ENCODE measurements at places on chromosomes 16 and 17.

DNA sequence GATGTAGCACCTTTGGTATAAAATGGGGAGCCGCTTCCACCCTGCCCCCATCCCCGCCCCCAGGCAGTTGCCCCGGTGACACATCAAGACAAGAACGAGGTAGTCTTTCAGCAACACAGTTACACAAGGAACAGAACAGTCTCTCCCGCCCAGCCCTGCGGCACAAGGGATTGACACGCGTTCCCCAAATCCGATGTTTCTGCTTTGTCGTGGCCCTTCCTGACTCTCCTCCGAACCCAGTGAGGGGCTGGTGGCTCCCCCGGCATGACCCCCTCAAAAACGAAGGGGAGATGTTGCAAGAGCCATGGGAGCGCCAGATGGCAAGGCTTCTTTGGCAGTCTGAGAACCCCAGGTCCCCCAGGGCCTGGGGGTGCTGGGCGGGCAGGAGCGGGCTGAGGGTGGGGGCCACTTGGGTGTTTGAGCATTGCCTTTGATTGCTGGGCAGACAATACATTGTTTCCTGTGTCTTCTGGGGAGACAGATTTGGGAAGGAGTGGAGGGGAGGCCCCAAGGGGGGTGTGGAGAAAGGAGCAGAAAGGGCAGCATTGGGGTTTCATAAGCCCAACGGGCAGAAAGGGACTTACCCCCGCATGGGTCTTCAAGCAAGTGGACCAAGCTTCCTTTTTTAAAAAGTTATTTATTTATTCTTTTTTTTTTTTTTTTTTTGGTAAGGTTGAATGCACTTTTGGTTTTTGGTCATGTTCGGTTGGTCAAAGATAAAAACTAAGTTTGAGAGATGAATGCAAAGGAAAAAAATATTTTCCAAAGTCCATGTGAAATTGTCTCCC lies 16.6 kb downstream of the COL1A1 start:
- DNase-seq = no peak

DNA sequence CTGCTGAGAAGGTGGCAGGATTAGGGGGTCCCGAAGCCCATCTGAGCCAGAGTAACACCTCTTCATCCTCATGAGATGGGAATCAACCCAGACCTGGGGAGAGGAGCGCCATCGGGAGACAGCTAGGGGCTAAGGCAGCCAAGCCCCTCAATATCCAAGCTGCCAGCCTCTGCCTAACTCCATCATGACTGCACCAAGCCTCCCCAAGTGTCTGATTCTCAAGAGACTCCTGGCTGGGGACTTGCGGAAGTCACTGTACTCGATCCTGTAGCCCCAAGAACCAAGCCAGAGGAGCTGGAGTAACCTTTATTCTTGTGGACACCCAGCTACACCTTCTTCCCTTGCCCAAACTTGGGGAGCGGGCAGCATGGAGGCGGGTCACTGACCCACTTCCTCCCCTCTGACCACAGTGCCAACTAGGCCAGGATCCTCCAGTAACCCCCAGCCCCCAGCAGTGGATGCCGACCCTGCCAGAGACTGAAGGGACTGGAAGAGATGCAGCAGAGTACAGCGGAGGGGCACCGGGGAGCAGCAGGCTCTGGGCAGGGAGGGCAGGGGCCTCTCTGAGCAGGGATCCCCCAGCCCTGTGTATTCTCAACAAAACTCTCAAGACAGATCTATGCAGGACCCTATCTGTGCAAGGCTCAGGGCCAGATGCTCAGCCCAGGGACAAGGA lies 13.3 kb downstream of the HDAC5 start:
- no peak for DNase-seq

- DNase-seq = no peak
These were observed 8.6 kb downstream of the NUDT16L1 start for GRCh38 chr16:4701791-4702465.

- DNase-seq = no peak
These were observed 6.3 kb downstream of the CCL11 start for GRCh38 chr17:34291721-34292348.

DNA sequence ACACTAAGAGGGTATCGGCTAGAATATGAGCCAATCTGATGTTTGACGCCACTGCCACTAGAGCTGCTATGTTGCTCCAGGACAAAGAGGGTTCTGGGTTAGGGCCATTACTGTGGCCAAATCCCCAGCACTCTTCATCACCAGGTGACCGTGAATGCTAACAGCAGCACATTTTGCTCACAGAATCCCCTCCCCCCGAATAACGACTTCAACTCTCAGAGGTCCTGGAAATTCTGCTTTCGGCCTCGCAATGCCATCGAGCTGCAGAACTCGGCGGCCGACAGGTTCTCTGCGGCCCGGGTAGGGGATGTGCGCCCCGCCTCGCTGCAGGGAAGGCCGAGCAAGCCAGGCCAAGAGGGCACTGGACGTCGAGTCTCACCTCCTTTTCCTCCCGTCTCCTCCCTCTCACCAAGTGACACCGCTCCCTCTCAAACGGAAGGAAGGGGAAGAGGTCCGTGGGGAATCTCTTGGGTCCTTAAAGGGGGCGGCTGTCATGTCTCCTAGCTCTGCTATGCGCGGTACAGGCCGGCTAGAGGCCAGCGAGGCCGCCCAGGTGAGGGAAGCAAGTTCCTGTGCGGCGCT lies 31.9 kb downstream of the CDK5R1 start:
- DNase-seq = peak; percentile 17

DNA sequence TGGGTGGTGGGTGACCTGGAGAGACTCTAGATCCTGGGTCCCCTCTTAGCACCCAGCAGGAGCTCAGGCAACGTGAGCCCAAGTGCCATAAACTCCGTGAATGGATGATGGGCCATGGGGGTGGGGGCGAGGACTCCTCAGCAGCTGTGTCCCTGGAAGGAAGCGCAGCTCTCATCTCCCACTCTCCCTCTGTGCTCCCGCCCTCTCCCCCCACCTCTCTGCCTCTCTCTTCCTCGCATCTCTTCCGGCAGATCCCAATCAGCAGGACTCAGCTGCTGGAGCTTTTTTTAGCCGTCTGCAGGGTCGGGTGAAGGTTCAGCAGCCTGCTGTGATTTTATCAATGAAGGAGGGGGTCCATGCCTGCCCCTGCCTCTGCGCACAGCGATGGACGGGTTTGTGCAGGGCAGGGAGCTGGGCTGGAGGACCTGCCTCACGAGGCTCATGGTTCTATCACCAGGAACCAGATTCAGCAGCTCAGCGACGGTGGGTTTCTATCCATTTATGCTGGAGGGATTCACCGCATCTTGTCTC lies 8.3 kb downstream of the CCR7 start:
- DNase-seq = no peak

GRCh38 chr16:75111961-75112733 lies 4.4 kb downstream of the LDHD start:
- DNase-seq = no peak

GRCh38 chr17:74950207-74950606 lies 14.5 kb downstream of the OTOP3 start:
- no peak for DNase-seq

DNA sequence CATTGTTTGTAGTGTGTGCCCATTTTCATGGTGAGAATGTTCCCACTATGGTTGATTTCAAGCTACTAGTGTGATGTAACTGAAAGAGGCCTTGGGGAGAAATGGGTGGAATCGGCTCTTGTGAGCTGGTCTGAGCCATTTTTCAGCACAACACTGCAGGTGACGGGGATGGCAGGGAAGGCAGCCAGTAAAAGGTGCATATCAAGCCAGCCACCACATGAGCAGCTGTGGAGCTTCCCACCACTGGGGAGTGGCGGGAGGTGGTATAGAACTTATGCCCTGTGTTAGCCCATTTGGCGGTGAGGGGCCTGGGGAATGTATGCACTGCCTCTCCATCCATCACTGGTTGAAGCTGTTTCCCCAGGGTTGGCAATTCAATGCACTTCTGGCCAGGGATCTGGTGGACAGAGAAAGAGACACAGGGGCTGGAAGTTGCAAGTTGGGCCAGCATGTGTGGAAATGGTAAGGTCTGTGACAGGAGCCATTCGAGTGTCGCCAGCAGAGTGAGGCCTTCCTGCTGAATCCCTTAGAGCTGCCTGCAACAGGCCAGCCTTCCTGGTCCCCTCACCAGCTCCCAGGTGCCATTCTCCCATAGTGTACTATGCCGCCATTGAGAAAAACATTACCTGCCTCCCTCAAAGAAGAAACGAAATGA lies 31.7 kb upstream of the BRD7 start:
- DNase-seq = no peak

- no peak for DNase-seq
These were observed 69.7 kb upstream of the CHMP6 start for GRCh38 chr17:80921741-80922579.

- no peak for DNase-seq
These were observed 42.4 kb downstream of the GAS7 start for GRCh38 chr17:10156077-10156435.

- no peak for DNase-seq
These were observed 21.0 kb downstream of the SLC7A6OS start for GRCh38 chr16:68289621-68290329.

GRCh38 chr17:76219670-76220383 lies 20.5 kb downstream of the RNF157 start:
- no peak for DNase-seq

DNA sequence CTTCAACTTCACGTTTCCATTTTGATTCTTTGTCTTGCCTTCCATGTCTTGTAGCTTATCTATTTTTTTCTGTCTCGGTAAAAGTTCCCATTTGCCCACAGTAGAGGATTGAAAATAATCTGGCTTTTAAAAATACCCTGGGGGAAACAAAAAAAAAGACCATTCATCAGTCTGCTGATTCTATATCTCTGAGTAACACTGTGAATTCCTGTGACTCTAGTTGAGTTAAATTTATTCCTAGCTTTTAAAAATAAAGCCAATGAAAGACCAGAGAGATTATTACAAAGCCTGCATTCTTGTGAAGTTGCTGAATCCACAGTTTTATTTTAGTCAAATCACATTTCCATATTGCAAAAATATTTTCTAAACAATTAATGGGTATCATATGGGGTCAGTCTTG lies 532.3 kb downstream of the CDH13 start:
- no peak for DNase-seq

DNA sequence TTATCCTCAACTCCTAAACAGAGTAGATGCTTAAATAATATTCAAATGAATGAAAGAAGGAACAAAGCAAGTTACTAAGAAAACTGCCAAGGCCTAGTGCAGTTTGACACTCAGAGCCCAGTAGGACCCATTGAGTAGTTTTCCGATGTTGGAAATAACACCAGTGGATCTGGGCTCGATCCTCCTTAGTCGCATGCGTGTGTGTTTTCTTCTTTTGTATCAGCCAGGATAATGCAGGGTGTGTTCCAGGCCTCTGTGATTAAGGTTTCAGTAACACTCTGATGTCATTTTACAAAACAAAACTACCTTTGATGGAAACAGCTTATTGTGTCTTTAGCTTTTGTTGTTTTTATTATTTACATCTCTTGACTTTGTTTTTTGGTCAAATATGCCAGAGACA lies 24.5 kb downstream of the KSR1 start:
- no peak for DNase-seq

- peak; percentile 90 for DNase-seq
These were observed 128.5 kb downstream of the SPACA3 start for GRCh38 chr17:33120103-33120502.

DNA sequence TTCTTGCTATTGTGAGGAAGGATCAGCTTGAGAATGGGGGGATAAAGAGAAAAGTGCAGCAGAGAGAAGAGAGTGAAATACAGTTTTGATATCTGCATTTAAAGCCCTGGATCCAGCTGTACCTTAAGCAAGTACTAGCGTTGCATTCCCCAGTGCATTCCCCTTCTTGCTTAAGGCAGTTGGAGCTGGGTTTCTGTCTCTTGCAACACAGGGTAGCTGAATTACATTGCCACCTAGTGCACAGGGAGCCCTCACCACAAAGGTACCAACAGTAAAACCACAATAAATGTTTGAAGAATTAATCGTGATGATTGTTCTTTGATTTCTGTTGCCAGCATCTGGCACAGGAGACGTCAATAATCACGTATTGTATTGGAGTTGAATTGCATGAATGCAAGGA lies 588.7 kb downstream of the RBFOX1 start:
- DNase-seq = peak; percentile 37

GRCh38 chr17:18963126-18964017 lies 11.4 kb downstream of the SLC5A10 start:
- no peak for DNase-seq

GRCh38 chr16:49972961-49973360 lies 52.1 kb upstream of the CNEP1R1 start:
- DNase-seq = peak; percentile 17

DNA sequence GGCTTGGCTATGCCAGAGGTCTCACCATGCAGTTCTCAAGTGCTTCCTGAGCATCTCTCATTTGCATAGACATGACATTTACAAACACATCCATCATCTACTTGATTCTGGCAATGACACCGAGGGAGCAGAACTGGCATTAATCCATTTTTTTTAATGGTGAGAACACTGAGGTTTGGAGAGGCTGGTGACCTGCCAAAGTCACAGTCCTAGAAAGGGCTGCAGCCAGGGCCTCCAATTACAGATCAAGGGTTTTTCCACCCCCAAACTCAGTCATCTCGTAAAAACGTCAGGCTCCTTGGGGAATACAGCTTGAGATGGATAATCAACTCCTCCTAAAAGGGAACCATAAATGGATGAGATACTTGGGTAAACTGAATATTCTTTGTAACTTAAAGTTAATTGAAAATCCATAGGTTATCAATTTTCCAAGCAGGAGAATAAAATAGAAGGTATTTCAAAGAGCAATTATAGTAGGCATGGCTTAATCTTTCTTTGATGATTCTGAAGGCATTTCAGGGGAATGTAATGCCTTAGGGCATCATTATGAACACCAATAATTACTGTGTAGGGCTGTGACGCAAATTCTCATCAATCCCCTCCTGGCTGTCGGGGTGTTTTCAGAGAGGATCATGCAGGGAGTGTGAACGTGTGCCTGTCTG lies 9.4 kb upstream of the MEOX1 start:
- no peak for DNase-seq

GRCh38 chr17:49549311-49549605 lies 26.4 kb upstream of the NXPH3 start:
- no peak for DNase-seq

- peak; percentile 85 for DNase-seq
These were observed at the start of gene GFER for GRCh38 chr16:1983544-1984346. Gene GFER, plus strand, starts transcription at chr16:1984193. Its CDS starts 26 bp downstream, at chr16:1984219.

GRCh38 chr17:44628243-44629188 lies 27.8 kb upstream of the MEIOC start:
- no peak for DNase-seq

- DNase-seq = no peak
These were observed 215.2 kb downstream of the CPPED1 start for GRCh38 chr16:12588510-12588909.

- no peak for DNase-seq
These were observed 527 bp upstream of the MGAT5B start for GRCh38 chr17:76867578-76868175.

DNA sequence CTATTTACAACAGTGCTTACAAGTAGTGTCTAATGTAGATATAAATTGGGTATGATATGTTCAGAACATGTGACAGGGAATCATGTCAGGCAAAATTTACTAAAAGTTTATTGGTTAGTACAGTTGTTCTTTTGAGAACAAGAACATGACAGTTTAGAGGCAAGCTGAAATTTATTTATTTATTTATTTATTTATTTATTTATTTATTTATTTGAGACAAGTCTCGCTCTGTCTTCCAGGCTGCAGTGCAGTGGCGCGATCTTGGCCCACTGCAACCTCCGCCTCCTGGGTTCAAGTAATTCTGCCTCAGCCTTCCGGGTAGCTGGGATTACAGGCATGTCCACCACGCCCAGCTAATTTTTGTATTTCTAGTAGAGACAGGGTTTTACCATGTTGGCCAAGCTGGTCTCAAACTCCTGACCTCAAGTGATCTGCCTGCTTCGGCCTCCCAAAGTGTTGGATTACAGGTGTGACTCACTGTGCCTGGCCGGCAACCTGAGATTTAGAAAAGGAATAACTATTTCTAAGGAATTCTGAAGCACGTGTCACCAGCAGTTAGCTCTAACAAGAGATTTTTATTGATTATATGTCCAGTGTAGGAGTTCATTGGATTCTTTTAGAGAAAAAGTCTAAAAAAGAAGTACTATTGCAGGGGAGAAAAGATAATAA lies 24.9 kb downstream of the MRTFB start:
- DNase-seq = no peak
